Right atrium auricular region (tissue), 2 donors: ENCODE measurements at places on chromosomes 4 and X. TPM values are rescaled to one million over a fixed set of nuclear protein-coding genes. Genes with fewer than 3 reads are reported as not detected.

Gene TMEM144
- 7.1 TPM for total RNA-seq

Gene LIMCH1
- 101 TPM for total RNA-seq

Gene HTRA3
- total RNA-seq, result 33.8 TPM

Gene DRP2
- total RNA-seq, result 0.04 TPM

Gene HHIP
- 0.31 TPM for total RNA-seq

Gene ATRX
- total RNA-seq, result 40.9 TPM

Gene ADGRL3
- total RNA-seq, result 0.86 TPM

Gene CT45A5
- total RNA-seq, result not detected

Gene CSAG2
- total RNA-seq, result not detected

Gene GSX2
- total RNA-seq, result not detected

Gene YY2
- total RNA-seq, result 0.63 TPM

Gene SPANXC
- total RNA-seq, result not detected

Gene IGSF1
- 9.5 TPM for total RNA-seq

Gene POLN
- 2.8 TPM for total RNA-seq

Gene TNMD
- total RNA-seq, result not detected

Gene DCAF12L1
- not detected for total RNA-seq

Gene CLGN
- 92.6 TPM for total RNA-seq

Gene FGF16
- total RNA-seq, result not detected

Gene GPC3
- total RNA-seq, result 18.6 TPM

Gene HELT
- total RNA-seq, result not detected

Gene NXF3
- 0.39 TPM for total RNA-seq

Gene LARP1B
- 11.8 TPM for total RNA-seq

Gene MTMR8
- total RNA-seq, result 0.37 TPM

Gene ARHGAP36
- total RNA-seq, result not detected

Gene SLC25A5
- total RNA-seq, result 174 TPM

Gene DMRTC1B
- not detected for total RNA-seq

Gene PHEX
- total RNA-seq, result not detected

Gene GLRA3
- total RNA-seq, result not detected

Gene DLG3
- 8.8 TPM for total RNA-seq

Gene NPY5R
- total RNA-seq, result 0.24 TPM

Gene DNASE1L1
- total RNA-seq, result 74.4 TPM

Gene CXorf65
- total RNA-seq, result not detected

Gene CBLL2
- not detected for total RNA-seq

Gene CXCL8
- 7.9 TPM for total RNA-seq

Gene ASMT
- total RNA-seq, result not detected

Gene PABPC5
- total RNA-seq, result 2.8 TPM

Gene SSX1
- total RNA-seq, result not detected

Gene ZFYVE28
- 3.4 TPM for total RNA-seq

Gene MAGEB1
- not detected for total RNA-seq

Gene SORCS2
- 1.7 TPM for total RNA-seq

Gene MUC7
- not detected for total RNA-seq

Gene MGAT4D
- not detected for total RNA-seq

Gene LRIT3
- total RNA-seq, result 0.12 TPM

Gene PAGE2
- total RNA-seq, result not detected

Gene PNMA5
- total RNA-seq, result not detected

Gene ZNF595
- total RNA-seq, result 18.1 TPM

Gene FHIP1A
- 11.8 TPM for total RNA-seq

Gene CD38
- 4.9 TPM for total RNA-seq

Gene GABRG1
- total RNA-seq, result not detected

Gene ATP8A1
- total RNA-seq, result 12.5 TPM

Gene NSG1
- total RNA-seq, result 19.6 TPM

Gene TEX13B
- total RNA-seq, result not detected
